Activated CD4-positive, alpha-beta T cell treated with anti-CD3 and anti-CD28 coated beads, Interleukin-2, amount 10 ng/mL, durations not matched to agents 7 days and 5 days (primary cell): ENCODE measurements at places on chromosomes 13 and 19. TPM values are rescaled to one million over a fixed set of nuclear protein-coding genes. Genes with fewer than 3 reads are reported as not detected.

Gene PIN1
- 87.1 TPM for total RNA-seq

Gene MAP2K2
- 175 TPM for total RNA-seq

Gene C19orf85
- total RNA-seq, result not detected

Gene CBY2
- not detected for total RNA-seq

Gene NLRP4
- not detected for total RNA-seq

Gene SHISA7
- not detected for total RNA-seq

Gene SKA3
- total RNA-seq, result 42.2 TPM

DNA sequence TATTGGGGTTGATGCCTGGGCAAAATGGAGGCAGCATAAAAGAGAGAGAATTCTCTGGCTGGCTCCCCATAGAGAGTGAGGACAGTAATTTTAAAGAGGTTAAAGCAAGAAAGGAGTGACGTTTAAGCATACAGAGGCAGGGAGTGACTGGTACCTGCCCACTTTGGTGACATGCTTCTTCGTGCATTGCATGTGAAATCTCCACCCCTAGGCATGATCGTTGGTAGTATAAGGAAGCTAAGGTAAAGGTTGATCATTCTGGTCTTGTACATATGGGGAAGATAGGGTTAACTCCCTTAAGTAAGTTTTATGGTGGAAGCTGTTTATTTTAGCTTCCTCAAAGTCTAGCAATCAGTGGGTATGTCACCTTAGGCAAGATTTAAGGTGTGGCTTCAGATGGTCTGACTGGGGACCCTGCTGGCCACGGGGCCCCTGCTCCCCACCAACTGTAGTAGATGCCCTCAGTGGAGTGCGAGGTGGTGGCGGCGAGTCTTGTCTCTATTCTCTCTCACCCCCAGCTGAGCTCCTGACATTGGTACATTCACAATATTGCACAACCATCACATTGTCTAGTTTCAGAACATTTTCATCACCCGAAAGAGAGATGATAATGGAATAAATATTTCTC lies 797.5 kb upstream of the SPRY2 start:
- no peak overlapping the region for H3K27ac ChIP-seq
- no peak overlapping the region for H3K4me3 ChIP-seq
- no peaks in the 10 kb centered on the region for H3K36me3 ChIP-seq
- no peak for DNase-seq
- H3K27me3 ChIP-seq, result no peaks in the 10 kb centered on the region
- H3K4me1 ChIP-seq, result no peaks in the 10 kb centered on the region

DNA sequence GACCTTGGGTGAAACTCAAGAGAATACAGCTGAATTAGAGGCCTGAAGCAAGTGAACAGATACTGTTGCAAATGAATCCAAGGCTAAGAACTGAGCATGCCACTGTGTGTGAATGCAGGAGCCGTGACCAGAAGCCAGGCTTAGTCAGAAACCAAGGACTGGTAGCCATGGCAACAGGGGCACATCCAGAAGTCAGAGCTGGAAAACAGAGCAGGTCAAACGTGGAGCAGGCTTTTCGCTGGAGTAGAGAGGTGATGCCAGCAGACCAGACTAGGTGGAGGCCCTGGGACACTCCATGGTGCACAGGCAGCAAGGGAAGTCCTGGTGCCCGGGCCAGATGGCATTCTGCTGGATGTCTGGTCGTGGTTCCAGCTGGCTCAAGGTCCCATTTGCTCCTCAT lies 564.1 kb downstream of the PCDH9 start:
- H3K27ac ChIP-seq, result no peak overlapping the region
- no peaks in the 10 kb centered on the region for H3K4me1 ChIP-seq
- DNase-seq, result no peak
- no peaks in the 10 kb centered on the region for H3K27me3 ChIP-seq
- no peak overlapping the region for H3K4me3 ChIP-seq

- peaks cover 15% of the 10 kb centered on the region for H3K36me3 ChIP-seq
- no peak overlapping the region for H3K27ac ChIP-seq
- peaks cover 49% of the 10 kb centered on the region for H3K4me1 ChIP-seq
- no peak for DNase-seq
- no peak overlapping the region for H3K4me3 ChIP-seq
- H3K27me3 ChIP-seq, result no peaks in the 10 kb centered on the region
Measured at GRCh38 chr13:97228850-97229521, 6.9 kb downstream of the MBNL2 start.

DNA sequence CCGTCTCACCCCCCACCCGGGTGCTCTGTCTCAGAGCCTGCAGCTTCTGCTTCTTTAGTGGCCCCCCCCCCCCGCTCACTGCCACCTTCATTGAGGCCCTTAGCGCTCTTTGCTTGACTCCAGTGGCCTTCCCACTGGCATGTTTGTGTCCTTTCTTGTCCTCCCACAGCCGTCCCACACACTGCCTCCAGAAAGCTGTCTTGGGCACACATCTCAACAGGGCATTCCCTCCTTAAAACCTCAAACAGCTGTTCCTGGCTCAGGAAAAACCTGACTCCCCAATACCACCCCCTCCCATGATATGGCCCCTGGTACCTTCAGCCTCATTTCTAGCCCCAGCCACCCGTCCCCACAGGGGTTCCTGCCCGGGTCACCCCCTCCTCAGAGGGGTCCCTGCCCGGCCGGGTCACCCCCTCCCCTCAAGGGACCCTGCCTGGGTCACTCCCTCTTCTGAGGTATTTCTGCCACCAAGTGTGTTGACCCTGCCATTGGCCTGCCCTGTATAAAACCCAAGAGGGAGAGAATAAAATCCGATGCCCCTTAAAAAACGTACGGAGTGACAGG lies 8.9 kb downstream of the B3GLCT start:
- H3K36me3 ChIP-seq, result no peaks in the 10 kb centered on the region
- H3K4me1 ChIP-seq, result peaks cover 14% of the 10 kb centered on the region
- H3K4me3 ChIP-seq, result no peak overlapping the region
- no peak for DNase-seq
- no peak overlapping the region for H3K27ac ChIP-seq
- no peaks in the 10 kb centered on the region for H3K27me3 ChIP-seq

DNA sequence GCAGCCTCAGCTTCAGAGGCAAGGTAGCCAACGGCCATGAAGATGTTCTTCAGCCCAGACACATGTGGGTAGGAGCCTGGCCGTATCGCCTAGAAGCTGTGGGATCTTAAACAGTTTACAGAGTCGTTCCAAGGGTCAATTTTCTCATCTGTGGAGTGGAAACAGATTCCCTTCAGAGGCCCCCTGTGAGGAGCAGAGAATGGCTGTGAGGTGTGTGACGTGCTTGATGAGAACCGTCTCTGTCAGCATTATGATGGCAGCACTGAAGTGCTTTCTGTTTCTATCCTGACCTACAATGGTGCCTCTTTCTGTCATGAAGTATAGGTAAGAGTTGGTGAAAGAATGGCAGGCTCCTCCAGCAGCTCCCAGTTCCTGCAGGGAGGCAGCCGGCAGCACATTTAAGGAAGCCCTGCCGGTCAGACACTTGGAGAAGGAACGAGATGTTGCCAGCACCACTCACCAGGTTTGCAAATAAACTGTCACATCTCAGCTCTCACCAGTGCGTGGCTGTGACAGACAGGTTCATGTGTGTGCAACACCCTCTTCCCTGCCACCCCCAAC lies 277.3 kb downstream of the FOXO1 start:
- H3K36me3 ChIP-seq, result peaks cover 17% of the 10 kb centered on the region
- H3K27me3 ChIP-seq, result no peaks in the 10 kb centered on the region
- H3K4me1 ChIP-seq, result peaks cover 54% of the 10 kb centered on the region
- DNase-seq, result peak; percentile 71

DNA sequence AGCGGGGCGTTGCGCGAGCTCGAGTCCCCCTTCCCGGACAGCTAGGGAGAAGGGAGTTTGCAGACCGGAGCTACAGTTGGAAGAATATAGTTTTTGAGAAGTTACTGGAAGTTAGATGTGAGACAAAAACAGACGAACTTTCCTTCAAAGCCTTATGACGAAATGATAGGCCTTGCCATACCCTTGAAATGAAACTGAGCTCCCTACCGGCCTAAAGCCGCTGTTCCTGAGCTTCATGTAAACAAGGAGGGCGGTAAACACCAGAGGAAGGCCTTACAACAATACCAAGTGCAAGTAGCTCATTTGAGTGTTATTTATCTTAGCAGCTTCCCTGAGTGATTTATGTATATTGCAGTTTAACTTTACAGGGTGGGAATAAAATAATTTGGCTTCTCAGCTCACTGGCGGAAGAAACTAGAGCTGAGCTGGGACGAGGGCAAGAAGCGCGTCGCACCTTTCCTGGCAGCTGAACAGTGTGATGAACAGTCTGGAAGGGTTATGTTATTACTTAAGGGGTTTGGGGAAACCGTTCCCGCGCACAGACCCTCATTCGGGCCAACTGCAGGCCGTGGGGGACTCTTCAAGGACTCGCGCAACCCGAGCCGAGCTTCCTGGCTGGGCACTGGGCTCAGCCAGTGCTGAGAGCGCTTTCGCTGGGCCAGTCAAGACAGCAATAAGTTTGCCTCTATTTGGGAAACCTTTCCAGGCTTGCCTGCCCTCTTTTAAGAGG lies 111.2 kb downstream of the KCNRG start:
- H3K36me3 ChIP-seq, result peaks cover 24% of the 10 kb centered on the region
- H3K4me3 ChIP-seq, result peak overlapping the region; percentile 81
- peak overlapping the region; percentile 97 for H3K27ac ChIP-seq
- peak; percentile 32 for DNase-seq
- H3K27me3 ChIP-seq, result peaks cover 38% of the 10 kb centered on the region

GRCh38 chr19:40335101-40335500 lies 13.1 kb downstream of the C19orf47 start:
- H3K27ac ChIP-seq, result no peak overlapping the region
- no peaks in the 10 kb centered on the region for H3K4me1 ChIP-seq
- H3K27me3 ChIP-seq, result no peaks in the 10 kb centered on the region
- H3K36me3 ChIP-seq, result peaks cover 27% of the 10 kb centered on the region
- no peak for DNase-seq

- no peaks in the 10 kb centered on the region for H3K36me3 ChIP-seq
- no peak overlapping the region for H3K4me3 ChIP-seq
- no peaks in the 10 kb centered on the region for H3K4me1 ChIP-seq
- no peak for DNase-seq
- H3K27me3 ChIP-seq, result peaks cover under 1% of the 10 kb centered on the region
- H3K27ac ChIP-seq, result no peak overlapping the region
Measured at GRCh38 chr13:45662162-45662561, 40.0 kb upstream of the CBY2 start.

DNA sequence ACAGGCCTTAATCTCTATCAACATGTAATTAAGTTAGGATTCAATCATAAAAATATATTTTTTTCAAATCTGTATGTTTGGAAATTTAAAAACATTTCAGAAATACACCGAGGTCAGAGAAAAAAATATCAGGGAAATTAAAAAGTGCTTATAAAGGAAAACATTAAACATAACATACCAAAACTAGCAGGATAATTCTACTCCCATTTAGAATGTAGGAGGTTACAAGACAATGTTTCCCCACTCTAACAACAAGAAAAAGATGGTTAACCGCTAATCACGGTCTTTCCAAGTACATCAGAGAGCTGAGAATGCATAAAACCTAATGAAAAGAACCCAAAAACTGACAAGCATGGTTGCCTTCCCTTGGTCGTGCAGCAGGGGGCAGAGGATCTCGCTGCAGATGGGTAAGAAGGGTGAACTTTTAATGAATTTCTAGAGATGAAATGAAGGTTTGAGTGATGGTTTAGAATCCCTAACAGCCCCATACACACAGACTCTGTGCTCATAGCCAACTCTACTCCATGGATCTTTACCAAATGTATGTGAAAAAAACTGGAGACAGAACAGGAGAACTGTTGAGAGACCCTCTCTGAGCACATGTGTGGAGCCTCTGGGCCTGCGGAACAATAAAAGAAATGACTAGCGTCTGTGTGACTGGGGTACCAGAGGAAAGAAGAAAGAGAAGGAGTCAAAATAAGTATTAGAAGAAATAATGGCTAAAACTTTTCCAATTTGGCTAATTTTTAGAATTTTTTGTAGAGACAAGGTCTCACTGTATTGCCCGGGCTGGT lies 51.3 kb upstream of the LSM14A start:
- peaks cover 10% of the 10 kb centered on the region for H3K4me1 ChIP-seq
- H3K4me3 ChIP-seq, result no peak overlapping the region
- H3K27me3 ChIP-seq, result peaks cover 7% of the 10 kb centered on the region
- DNase-seq, result peak; percentile 68
- H3K27ac ChIP-seq, result no peak overlapping the region

DNA sequence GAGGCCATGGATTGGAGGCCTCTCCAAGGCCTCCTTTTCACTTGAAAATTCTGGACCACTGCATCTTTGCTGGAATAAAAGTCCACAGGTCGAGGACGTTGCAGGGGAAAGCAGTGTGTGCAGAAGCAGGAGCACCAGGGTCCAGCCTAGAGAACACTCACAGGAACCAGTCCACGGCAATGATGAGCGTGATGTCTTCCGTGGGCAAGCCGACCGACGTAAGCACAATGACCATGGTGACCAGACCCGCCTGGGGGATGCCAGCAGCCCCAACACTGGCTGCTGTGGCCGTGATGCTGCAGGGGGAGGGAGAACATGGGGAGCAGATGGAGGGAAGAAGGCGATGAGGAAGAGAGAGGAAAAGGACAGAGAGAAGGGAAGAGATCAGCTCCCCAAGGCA lies 11.5 kb downstream of the OR7C2 start:
- DNase-seq, result no peak
- H3K27ac ChIP-seq, result no peak overlapping the region
- H3K36me3 ChIP-seq, result no peaks in the 10 kb centered on the region
- H3K27me3 ChIP-seq, result no peaks in the 10 kb centered on the region
- no peaks in the 10 kb centered on the region for H3K4me1 ChIP-seq

- no peaks in the 10 kb centered on the region for H3K27me3 ChIP-seq
- peaks cover 20% of the 10 kb centered on the region for H3K4me1 ChIP-seq
- no peaks in the 10 kb centered on the region for H3K36me3 ChIP-seq
- DNase-seq, result peak; percentile 25
- H3K27ac ChIP-seq, result no peak overlapping the region
Measured at GRCh38 chr19:35332817-35333216, 3.8 kb downstream of the CD22 start.

DNA sequence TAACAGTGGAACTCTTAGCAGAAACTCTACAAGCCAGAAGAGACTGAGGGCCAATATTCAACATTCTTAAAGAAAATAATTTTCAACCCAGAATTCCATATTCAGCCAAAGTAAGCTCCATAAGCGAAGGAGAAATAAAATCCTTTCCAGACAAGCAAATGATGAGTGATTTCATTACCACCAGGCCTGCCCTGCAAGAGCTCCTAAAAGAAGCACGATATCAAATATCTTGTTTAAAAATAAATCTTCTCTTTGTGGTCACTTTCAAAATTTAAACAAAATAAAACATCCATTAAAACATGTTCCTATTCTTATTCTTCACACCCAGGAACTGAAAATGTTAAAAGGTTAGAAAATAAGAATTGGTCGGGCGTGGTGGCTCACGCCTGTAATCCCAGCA lies 13.7 kb downstream of the MICU2 start:
- H3K27ac ChIP-seq, result no peak overlapping the region
- H3K27me3 ChIP-seq, result no peaks in the 10 kb centered on the region
- H3K36me3 ChIP-seq, result peaks cover 31% of the 10 kb centered on the region
- DNase-seq, result no peak
- no peak overlapping the region for H3K4me3 ChIP-seq

GRCh38 chr13:113616991-113617749 lies 32.6 kb downstream of the TFDP1 start:
- H3K4me3 ChIP-seq, result no peak overlapping the region
- H3K27me3 ChIP-seq, result no peaks in the 10 kb centered on the region

- H3K27ac ChIP-seq, result no peak overlapping the region
- peaks cover 8% of the 10 kb centered on the region for H3K36me3 ChIP-seq
- H3K27me3 ChIP-seq, result no peaks in the 10 kb centered on the region
- H3K4me1 ChIP-seq, result peaks cover 14% of the 10 kb centered on the region
Measured at GRCh38 chr19:6233056-6233826, 46.5 kb downstream of the MLLT1 start.

GRCh38 chr19:28694812-28695211 lies 518.1 kb downstream of the UQCRFS1 start:
- peaks cover 9% of the 10 kb centered on the region for H3K27me3 ChIP-seq
- no peaks in the 10 kb centered on the region for H3K4me1 ChIP-seq

GRCh38 chr13:110726726-110727125 lies 13.2 kb downstream of the ING1 start:
- H3K4me1 ChIP-seq, result peaks cover 28% of the 10 kb centered on the region
- H3K27me3 ChIP-seq, result no peaks in the 10 kb centered on the region
- peak overlapping the region; percentile 45 for H3K4me3 ChIP-seq
- H3K36me3 ChIP-seq, result peaks cover 7% of the 10 kb centered on the region
- peak overlapping the region; percentile 85 for H3K27ac ChIP-seq
